ENCODE measurements at places on chromosomes 12 and 14.

DNA sequence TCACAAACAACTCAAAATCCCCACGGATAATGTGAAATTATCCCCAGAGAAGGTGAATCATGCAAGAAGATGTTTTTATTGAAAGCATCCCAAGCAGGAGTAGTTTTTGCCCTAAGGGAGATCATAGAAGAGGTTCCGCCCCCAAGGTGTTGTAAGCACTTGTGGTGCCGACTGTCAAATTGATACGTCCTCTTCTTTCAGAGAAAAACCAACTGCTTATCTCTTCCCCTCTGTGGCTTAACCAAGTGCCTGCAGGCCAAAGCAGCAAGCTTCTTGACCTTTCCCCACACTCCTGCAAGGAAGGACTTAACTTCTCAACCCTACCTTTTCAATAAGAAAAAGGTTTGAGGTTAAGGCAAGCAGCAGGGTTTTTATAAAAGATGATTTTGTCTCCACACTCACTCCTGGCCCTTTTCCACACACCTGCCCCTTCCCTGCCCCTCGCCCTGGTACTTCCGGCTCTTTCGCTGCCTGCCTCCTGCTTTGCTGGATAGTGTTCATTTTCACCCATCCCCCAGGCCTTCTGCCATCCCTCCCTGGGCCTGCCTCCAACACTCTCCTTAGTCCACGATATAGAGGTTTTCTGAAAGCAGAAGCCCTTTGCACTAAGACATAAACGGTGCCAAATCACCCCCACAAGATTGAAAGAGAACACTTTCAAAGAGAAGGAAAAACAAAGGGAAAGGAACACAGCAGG is 114.5 kb downstream of the EGLN3 start:
- DNase-seq: no peak

DNA sequence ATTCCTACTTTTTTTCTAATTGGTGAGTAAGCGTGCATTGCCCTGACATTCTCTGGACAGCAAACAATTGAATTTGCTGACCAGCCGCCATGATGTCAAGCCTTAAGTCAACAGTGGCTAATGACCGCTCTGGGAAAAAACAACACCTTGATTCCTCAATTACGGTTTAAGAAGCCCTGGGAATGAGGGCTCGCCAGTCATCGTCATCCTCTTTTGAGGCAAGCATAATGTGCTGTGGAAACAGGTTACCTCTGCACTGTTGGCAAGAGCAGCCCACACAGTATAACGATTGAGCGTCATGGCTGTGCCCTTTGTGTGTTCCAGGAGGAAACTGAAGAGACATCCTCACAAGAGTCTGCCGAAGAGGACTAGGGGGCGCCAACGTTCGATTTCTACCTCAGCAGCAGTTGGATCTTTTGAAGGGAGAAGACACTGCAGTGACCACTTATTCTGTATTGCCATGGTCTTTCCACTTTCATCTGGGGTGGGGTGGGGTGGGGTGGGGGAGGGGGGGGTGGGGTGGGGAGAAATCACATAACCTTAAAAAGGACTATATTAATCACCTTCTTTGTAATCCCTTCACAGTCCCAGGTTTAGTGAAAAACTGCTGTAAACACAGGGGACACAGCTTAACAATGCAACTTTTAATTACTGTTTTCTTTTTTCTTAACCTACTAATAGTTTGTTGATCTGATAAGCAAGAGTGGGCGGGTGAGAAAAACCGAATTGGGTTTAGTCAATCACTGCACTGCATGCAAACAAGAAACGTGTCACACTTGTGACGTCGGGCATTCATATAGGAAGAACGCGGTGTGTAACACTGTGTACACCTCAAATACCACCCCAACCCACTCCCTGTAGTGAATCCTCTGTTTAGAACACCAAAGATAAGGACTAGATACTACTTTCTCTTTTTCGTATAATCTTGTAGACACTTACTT is 138.9 kb downstream of the HMGA2 start:
- no peak for DNase-seq

DNA sequence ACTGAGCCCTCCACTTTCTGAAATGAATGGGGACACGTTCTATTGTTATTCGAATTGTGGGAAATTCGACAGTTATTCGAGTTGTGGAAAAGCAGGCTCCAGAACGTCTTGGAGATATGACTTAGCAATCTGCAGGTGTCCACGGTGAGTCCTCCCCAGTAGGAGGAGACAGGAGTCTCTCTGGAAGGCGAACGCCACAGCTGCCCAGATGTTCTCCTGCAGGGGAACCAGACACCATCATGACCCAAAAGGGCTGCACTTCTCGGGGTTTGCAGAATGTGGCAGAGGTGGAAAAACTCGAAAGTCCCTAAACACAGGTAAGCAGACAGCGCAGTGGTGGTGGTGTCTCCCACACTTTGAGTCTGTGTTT is 363.6 kb upstream of the SFSWAP start:
- DNase-seq: no peak

DNA sequence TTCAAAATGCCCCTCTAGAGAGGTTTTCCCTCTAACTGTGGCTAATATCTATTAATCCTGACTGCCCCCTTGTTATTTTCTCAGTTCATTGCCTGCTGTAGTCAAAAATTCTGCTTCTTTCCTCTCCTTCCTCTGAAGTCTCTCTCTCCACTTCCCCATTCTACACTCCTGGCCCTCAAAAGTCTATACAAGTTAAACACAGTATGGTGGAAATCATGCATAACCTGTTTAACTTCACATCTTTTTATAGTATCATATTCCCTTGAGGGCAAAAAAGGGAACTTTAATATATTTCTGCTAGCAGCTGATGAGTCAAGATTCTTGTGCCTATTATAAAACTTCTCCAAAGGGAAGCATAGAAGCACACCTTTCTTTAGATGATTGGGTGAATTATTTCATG is 16.7 kb downstream of the GRIP1 start:
- DNase-seq: peak; percentile 21

DNA sequence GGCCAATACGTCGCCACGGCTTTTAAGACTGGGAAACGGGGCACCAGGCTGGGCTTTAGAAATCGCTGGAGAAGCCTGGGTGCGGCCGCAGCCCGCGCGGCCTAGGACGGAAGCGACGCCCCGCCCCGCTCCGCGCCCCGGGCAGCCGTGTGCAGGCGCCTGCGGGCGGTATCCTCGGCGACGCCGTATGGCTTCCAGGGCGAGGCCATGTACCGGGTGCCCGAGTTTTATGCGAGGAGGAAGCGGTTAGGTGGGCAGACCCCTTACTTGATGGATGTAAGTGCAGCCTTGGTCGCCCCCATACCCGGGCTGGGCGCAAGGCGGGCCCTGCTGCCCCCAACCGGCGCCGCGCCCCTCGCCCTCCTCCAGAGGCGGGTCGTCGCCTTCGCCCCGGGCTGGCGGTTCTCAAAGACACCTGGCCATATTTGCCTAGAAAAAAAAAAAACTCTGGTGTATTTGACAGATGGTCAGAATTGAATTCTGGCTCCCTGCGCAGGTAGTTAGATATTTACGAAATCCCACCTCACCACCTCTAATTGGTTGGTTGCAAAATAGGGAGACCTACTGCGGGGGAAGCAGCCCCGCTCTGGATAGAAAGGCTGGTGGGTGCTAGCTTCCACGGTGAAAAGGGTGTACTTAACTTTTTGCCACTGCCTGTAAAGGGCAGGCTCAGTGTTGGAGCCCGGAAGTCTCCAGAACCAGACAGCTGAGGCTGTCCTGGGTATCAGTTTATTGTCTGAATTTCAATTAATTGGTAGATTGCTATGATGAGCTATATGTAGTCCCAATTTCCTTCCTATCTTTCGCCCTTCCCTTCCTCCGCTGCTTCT is at the start of gene PPP1R36:
PPP1R36 (plus strand) TSS at position 171 of the 830 bp plus-strand sequence; CDS start at position 208, 37 bp downstream.
- no peak for DNase-seq

GRCh38 chr12:49923035-49923644 is 19.4 kb upstream of the FAIM2 start:
- DNase-seq: no peak

DNA sequence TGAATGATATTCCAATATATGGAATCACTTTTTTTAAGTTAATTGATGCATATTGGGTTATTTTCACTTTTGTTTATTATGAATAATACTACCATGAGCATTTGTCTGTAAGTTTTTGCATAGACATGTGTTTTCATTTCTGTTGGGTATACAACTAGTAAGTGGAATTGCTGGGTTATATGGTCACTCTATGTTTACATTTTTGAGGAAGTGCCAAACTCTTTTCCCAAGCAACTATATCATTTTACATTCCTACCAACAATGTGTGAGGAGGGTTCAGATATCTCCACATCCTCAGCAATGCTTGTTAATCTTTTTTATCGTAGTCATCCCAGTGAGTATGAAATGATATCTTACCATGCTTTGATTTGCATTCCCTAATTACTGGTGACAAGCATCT is 64.0 kb downstream of the MON2 start:
- peak; percentile 89 for DNase-seq

DNA sequence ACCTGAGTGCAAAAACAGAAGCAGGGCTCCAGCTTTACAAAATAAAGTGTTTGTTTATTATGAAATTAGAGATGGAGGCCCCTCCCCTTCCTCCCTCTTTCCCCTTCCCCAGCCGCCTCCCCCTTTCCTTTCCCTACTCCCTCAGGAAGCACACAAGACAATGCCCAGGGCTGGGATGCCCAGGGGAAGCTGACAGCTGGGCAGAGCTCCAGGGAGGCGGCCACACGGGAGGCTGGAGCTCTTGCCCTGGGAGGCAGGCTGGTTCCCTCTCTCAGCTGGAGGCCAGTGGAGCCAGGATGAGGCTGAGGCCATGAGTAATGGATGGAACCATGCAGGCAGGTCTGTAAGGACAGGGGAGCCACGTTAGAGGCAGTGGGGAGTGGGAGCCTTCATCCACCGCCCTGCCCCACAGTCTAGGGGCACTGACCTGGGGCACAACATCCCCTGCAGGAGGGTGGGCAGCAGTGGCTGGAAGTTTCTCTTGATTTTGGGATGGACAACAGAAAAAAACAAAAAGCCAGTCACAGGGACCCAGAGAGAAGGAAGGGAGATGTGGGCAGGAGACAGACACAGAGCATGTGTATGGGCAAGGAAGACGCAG is 5.1 kb downstream of the PSMB11 start:
- no peak for DNase-seq
